ENCODE measurements at places on chromosomes 7 and 10.

DNA sequence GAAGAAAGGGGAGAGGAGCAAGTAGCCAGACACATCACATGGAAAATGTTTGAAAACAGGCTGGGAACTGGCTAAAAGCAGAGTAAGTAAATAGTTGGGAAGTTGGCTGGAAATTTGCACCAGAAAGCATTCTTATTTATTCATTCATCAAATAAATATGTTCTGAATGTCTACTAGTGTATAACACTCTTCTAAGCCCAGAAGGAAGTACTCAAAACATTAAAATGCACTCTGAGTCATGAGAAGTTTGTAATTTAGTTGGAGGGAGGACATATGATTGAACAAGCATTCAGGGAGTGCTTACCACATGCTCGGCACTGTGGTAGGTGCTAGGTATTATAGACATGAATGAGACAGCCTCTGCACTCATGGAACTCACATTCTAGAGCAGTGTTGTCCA is 37.0 kb upstream of the CNNM1 start:
- no peak for DNase-seq

GRCh38 chr10:17092986-17093803 is 36.4 kb downstream of the CUBN start:
- DNase-seq, result no peak

DNA sequence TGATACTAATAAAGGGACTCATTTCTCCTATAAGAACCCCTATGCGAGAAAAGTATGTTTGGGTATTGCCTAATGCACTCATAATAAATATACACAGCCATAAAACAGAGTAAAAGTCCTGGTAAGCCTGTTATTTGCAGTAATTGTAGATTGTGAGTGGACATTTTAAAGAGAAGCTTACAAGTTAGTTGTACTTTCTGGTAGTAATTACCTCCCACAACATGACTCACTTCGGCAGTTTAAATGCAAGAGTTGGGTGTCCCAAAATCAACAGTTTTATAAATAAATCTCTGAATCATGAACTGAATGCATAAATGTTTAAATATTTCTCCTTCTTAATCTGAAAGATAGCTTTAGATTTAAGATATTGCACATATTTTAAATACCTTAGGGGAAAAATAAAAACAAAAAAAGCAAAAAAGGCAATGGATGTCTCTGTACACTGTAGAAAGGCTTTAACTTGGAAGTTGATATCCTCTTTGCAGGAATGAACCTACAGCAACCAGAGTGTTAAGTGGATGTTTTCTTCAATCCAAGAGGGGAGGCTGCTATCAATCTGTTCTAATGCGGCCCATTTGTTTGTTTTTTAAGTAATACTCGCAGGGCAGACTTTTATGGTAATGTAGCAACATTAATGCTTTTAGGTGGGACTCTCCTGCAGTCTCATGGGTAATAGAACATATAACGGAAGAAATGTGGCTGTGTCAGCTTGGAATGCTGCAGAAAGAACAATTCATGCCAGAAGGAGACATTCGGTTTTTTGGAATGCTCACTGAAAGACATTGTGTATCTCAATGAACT is 57.3 kb upstream of the ZEB1 start:
- DNase-seq, result no peak

DNA sequence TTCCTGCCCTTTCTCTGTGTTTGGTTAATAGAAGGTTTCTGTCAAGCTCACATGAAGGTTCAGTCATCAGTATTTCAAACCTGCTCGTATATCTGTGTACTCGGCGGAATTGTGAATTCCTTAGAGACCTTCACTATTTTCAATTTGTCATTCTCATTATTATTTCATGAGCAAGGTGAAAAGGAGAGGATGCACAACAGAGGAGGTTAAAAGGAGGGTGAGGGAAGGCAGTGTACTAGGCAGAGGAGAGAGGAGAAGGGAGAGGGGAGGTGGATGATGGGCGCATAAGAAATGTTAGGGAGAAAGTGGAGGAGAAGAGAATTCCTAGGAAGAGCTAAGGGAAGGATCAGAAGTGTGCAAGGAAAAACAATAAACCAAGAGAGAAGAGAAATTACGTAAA is 185.0 kb upstream of the COBL start:
- no peak for DNase-seq

DNA sequence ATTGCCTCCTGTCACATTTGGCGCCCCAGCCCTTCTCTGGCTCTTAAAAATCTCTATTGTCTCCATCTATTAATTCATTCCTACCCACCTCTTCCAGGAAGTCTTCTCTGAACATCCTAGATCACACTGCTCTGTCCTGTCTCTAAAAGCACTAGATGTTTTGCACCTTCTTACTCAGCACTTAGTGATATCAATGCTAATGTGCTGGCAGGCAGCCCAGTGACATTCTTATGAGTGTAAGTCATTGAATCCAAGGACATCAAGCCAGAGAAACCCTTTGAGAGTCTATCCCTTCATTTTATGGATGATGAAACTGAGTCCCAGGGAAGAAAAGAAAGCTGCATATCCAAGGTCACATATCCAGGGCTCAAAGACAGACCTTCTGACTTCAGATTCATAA is 48.3 kb upstream of the PAX2 start:
- no peak for DNase-seq

DNA sequence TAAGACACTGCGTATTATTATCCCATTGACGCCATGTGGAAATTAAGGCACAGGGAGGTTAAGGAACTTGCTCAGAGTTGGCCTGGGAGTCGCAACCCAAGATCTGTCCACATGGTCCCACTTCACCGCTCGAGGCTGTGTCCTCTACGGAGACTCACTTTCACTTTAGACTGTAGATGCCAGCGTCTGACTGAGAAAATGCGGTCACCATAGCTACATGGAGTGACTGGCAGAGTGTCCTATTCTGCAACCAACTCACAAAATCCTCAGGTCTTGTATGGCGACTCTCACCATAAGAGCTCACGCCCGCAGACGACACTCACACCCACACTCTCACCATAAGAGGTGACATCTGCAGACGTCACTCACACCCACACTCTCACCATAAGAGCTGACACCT is 257.9 kb downstream of the PTPRN2 start:
- DNase-seq, result no peak

GRCh38 chr7:55593515-55594318 is 21.4 kb upstream of the VOPP1 start:
- peak; percentile 27 for DNase-seq

- no peak for DNase-seq
Measured at GRCh38 chr10:6068422-6068821, 6.3 kb upstream of the IL2RA start.

DNA sequence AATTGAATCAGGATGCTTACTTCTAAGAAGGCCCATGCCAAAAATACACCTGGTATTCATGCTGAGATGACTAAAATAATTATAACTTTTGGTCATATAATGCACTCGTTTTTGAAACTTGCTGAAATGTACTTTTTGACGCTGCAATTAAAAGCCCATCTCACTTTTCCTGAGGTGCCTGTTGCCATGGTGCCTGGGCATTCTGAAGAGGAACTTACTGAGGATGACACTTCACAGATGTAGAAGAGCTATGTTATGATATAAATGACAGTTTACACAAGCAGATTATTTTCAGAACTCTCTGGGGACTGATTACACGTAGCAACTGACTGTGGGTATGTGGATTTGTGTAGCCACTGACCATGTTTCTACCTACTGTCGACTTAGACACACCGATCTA is 182.4 kb downstream of the TPK1 start:
- no peak for DNase-seq

- DNase-seq, result no peak
Measured at GRCh38 chr7:101882595-101883564, 65.5 kb downstream of the CUX1 start.

DNA sequence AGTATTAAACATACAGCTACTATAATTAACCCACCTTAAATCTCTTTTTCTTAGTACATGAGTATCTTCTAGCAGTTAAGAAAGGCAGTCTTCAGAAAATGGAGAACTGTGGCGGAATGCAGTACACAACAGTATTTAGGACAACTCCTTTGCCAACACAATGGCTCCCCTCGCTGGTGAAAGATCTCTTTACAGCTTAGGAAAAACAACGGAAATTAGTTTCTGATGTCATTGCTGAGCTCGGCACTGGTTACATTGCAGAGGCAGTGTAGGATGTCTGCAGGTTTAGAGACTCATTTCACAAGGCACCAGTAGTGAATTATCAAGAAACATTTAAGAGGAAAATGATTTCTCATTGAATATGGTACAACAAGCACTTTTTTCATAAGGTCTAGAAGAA is 43.4 kb downstream of the GLRX3 start:
- no peak for DNase-seq

- DNase-seq, result no peak
Measured at GRCh38 chr10:62856021-62856420, 39.9 kb upstream of the EGR2 start.

- DNase-seq, result peak; percentile 40
Measured at GRCh38 chr10:130301021-130301892, 165.1 kb downstream of the GLRX3 start.

- DNase-seq, result no peak
Measured at GRCh38 chr10:103580011-103580410, 86.5 kb downstream of the NEURL1 start.

DNA sequence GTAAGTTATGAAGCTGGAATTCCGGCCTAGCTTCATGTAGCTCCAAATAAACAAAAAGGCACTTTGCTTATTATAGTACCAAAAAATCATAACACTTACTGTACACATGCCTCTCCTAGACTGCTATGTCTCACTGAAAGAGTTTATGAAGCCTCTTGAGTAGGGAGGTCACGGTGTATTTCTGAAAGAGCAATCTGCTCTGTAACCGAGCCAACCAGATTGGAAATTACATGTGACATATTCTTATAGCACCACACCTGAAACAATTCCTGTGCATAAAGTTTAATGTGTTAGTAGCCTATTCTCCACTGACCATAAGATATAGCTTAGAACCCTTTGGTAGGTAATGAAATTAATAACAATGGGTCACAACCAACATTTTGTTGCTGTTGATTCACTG is 1.3 kb upstream of the FAM3C start:
- DNase-seq, result no peak

DNA sequence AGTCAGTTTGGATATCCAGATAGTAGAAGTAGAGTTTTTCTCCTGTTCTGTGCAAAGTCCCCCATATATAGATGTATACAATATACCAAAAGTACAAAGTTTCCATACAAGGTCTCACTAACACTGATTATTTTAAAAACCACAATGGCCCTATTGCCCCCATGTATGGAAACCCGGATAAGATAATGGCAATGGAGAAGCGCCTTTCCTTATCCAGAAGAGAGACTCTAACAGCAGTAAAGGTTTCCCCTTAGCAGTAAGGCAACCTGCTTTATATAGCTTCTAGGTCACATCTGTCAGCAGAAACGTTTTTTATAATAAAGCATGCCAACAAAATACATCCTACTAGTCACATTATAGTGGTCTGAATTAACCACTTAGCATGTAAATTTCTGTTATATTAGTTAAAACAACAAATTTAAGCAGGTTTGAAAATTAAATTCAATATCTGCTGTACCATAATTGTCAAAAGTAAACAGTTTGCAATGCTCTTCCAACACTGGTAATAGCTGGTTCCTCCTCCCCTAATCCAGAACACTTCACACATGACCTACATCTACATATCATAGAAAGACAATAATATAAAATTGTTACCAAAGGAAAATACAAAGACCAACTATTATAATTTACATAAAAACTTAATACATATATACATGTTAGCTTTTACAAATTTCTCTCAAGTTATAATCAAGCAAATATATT is 22.4 kb downstream of the USP6NL start:
- no peak for DNase-seq

- DNase-seq, result no peak
Measured at GRCh38 chr10:97640868-97641811, 669 bp downstream of the PI4K2A start.

GRCh38 chr7:112357136-112357535 is 93.1 kb upstream of the IFRD1 start:
- no peak for DNase-seq

- DNase-seq, result no peak
Measured at GRCh38 chr10:130636313-130636930, 500.2 kb downstream of the GLRX3 start.

DNA sequence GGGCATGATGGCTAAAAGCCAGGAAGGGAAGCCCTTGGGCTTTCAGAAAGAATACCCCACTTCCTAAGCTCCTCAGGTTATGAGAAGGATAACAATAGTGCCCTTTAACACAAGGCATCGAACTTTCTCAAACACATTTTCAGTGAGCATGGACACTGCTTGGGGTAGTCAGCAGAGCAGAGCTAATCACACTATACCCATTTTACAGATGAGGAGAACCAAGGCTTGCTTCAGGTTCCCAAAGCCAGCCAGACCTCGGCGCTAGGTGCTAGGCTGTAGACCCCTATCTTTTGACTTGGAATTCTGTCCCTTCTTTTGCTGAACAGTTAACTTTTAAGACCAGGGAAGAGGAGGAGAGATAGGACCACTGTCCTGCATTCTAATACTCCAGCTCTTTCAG is 1.8 kb downstream of the NEURL1 start:
- no peak for DNase-seq

DNA sequence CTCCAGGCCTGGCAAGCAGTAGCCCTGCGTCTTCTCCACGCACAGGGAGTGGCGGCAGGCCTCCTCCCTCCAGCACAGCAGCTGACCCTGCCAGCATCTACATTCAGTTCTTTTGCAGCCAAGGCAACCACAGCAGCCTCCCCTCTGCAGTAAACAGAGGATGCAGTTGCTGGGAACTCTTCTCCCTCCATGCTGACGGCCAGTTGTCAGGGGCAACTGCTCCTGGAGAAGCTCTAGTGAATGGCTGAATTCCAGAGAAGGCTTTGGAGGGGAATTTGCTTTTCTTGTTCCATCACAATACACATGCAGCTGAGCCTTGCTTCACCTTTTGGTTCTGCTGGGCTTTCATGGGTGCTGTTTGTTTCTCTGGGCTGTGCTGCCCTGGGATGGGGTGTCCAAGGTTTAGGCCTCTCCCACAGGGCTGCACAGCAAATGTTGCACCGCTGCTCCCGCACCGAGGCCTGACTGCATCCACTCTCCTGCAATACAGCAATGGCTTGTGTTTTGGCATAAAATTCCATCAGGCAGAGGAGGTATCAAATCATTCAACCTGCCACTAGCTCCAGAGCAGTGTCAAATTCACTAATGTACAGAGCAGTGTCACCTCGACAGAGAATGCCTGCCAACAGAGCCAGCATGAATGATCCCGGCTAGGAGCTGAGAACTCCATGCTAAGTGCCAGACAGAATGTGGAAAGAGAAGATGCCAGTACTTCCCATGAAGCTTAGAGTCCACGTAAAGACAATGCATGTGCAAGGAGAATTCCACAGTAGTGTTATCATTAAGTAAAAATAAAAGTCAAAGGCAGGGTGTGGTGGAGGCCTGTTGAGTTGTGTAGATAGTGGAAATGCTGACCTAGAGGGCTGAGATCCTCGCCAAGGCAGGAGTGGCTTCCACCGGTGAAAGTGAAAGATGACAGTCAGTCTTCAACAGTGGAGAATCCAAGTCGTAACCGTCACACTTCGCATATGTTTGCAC is 399.6 kb downstream of the DPP6 start:
- DNase-seq, result no peak

All from activated CD8-positive, alpha-beta memory T cell treated with anti-CD3 and anti-CD28 coated beads for 48 hours (primary cell).